ENCODE measurements at places on chromosomes 3 and 15.

DNA sequence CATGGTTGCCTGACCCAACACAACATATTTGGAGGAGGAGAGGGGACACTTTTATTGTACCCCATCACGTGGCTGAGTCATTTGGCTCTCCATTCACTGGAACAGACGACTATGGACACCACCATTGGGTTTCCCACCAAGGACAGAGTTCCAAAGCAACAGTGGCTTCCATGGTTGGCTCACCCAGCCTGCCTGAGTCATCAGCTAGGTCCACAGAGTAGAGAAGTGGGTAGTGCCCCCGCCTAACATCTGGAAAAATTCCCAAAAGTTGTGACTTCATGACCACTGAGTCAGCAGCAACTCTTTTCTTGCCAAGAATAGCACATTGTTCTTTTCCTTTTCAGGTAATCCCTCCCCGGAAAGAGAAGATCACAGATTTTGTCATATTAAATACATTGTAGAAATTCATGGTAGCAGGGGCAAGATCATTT is 3.0 kb upstream of the PPP1R2 start:
- DNase-seq, result no peak

GRCh38 chr3:122097141-122097540 is 42.0 kb downstream of the CD86 start:
- DNase-seq, result no peak

DNA sequence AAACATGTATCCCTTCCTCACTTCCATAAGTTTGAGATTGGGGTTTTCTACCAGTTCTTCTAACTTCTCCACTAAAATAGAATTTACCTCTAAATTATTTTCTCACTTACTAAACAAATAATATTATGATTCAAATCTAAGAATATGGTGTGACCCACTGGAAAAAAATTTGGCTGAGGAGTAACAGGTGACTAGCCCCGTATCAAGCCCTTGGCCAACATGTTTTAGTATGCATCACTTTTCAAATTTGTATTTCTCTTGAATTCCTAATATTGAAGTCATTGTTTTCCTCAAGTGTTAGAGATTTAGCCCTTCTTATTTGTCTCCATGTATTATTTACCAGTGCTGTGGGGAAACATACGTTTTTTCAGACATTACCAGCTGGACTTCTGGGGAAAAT is 759.4 kb downstream of the NSUN3 start:
- no peak for DNase-seq

DNA sequence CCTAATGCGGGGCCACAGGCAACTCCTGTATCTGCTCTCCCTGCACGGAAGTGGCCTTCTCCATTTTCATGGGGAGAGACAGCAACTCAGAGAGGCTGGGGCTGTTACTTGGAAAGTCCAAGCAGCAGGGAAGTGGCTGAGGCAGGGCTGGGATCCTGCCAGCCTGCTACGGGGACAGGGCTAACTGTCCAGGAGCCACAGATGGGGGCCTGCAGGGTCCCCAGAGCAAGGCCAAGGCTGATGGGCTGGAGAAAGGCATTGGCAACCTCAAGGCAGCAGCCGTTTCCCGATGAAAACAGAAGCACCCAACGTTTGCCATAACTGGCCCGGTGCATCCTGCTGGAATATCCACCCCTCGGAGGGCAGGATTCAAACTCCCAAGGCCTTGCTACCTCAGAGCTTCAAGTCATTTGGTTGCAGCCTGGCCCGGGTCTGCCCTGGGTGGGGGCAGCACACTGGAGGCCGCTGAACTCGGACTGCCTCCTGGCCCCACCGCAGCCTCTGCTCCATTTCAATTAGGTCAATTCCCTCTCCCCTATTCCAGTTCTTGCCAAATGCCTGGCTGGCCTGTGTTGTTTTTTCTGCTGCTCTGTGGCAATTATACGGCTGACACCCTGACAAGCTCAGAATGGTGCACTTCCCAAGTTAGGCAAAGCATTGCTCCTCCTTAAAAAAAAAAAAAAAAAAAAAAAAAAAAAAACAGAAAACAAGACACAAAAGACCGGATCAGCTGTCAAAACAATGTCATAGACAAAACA is 143.5 kb downstream of the NUP210 start:
- DNase-seq, result no peak

DNA sequence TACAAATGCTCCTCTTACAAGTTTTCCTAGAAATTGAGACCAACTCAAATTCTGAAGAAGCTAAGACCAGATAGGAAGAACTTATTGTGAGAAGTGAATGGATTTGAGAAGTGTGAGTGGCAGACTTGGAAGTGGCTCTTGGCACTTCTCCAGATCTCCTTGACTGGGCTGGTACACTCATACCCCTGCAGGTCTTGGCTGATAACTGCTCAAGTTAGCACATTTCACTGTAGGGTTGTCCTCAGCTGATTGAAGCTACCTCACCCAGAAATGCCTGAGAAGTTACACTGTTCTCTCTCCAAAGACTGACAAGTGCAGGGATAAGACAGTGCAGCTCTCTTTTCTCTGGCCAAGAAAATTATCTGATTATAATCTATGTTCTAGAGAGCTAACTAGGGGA is 16.5 kb upstream of the CLDN1 start:
- no peak for DNase-seq

Measured in ELF-1 (cell line).